ENCODE measurements at places on chromosomes 1 and 21.

GRCh38 chr1:150210091-150210490, 25.8 kb downstream of the ANP32E start:
- DNase-seq, result no peak

GRCh38 chr1:168921629-168922028, 184.9 kb upstream of the ATP1B1 start:
- no peak for DNase-seq

DNA sequence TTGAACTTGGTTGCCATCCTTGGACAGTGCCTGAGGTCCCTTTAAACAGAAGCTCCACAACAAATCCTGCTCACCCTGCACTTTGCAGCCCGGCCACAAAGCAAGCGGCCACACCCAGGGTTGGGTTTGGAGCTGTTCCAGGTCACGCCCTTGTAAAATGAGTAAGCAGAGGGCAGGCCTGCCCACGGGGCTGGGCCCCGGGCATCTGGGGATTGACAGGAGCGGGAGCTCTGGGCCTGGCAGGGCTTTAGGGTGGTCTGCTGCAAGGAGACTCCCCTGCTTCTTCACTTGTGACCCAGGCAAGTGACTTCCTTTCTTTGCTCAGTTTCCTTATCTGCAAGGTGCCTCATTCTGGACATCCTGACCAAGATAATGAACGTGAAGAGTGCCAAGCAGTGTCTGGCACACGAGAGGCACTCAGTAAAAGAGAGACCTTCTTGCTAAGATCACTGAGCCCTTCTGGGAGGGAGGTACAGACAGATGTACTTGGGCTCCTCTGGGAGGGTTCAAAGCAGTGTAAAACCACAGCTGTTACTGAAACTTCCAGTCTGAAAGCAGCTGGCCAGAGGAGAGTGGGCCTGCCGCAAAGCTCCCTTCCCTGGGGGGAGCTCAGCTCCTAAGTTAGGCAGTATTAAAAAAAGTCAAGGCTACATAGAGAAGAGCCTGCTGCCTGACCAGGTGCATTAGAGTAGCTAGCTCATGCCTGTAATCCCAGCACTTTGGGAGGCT, 2.6 kb downstream of the E2F2 start:
- peak; percentile 7 for DNase-seq

- DNase-seq, result no peak
These were observed 55.3 kb downstream of the APP start for GRCh38 chr21:26115305-26115704.

DNA sequence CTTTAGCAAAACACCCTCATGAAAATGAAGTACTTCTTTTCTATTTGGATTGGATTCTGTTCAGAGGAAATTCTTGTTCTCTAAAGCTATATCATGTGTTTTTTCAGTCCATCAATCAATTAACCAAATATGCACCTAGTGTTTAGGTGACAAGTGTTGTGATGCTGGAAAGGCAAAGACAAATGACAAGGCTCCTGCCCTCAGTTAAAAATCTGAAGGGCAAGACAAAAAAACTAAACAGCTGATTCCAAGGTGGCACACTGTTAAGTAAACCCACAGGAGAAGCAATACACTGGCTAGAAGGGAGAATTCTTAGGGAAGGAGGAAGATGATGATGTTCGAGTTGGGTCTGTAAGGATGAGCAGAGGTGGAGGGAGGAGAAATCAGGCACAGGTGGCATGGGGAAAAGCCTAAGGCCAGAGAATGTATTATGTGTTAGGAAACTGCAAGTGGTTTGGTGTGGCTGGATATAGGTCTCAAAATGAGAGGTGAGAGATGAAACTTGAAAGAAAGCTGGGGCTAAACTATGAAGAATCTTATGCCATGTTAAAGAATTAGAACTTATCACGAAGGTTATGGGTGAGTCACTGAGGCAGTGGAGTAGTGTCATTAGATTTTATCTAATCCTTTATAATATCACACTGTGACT, 51.8 kb upstream of the GFI1 start:
- DNase-seq, result no peak

- no peak for DNase-seq
These were observed 478 bp downstream of the RIT1 start for GRCh38 chr1:155910621-155911121.

GRCh38 chr1:119099775-119100174, 40.7 kb downstream of the WARS2 start:
- no peak for DNase-seq

DNA sequence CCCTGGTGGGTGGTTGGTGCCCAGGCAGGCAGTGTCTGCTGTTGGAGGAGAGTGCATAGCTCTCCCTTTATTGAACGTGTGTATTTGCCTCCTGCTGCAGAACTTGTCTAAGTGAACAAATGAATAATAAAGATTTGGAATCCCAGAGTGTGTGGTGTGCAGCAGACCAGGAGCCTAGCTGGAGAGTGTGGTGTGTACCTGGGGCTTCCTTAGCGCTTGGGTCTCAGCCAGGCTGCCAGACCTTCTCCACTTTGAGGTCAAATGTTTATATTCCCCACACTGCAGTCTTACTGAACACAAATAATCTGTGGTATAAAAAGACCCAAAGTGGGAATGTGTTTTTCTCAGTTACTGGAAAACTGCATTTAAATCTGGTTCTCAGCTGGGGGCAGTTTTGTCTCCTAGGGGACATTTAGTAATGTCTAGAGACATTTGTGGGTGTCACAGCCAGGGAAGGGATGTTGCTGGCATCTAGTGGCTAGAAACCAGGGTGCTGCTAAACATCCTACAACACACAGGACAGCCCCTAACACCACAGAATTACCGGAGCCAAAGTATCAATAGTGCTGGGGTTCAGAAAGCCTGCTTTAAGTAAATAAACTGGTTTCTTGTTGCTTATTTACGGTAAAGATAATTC, 23.6 kb downstream of the SLC37A1 start:
- no peak for DNase-seq

DNA sequence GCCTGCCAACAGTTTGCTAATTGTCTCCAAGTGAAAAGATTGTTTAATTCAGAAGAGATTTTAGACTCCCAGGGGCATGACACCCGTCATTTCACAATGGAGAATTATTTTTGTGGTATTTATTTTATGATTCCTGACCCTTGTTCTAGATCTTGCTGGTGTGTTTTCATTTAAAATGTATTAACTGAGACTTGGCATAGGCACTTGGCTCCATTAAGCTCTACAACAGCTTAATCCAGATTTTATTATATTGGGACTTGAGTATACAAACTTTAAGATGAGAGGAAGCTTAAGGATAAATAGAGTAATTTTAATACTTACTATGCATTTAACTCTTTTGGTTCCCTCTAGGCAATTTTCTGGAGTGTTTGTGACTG, 101.3 kb upstream of the KCNE2 start:
- no peak for DNase-seq

DNA sequence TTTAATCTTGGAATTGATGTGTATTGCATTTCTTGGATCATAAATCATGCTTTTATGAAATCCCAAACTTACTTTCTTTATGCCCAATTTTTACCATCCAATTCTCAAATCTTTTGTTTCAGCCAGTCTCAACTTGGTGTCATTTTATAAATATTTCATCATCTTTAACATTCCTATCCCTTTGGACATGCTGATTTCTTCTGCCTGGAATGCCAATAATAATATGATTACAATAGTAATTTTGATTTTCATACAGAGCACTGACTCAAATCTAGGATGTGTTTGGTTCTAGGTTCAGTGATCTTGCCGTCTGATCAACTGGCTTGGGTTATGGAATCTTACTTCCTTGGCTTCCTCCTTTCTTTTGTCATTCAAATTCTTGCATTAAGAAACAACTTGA, 12.8 kb downstream of the RRP15 start:
- no peak for DNase-seq

GRCh38 chr1:197197430-197197997, 51.0 kb upstream of the ASPM start:
- DNase-seq, result no peak

- no peak for DNase-seq
These were observed 88.1 kb downstream of the DMRTB1 start for GRCh38 chr1:53547231-53547790.

DNA sequence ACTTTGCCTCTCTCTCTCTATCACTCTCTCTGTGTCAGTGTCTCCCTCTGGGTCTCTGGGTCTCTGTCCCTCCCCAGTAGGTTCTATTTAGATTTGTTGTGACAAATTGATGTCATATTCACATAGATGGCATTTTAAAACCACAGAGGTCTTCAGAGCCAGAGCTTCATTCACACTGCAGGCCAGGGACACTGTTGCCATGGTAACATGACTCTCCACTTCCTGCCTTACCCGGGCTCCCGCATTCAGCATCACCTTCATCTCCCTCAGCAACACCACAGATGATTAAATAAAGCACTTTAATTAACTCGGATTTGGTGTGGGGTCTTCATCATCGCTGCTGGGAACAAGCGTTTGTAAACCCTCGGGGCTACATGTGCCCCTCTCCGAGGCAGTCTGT, 132.6 kb downstream of the ETS2 start:
- no peak for DNase-seq

- no peak for DNase-seq
These were observed 77.7 kb downstream of the ST6GALNAC5 start for GRCh38 chr1:76944942-76945341.

DNA sequence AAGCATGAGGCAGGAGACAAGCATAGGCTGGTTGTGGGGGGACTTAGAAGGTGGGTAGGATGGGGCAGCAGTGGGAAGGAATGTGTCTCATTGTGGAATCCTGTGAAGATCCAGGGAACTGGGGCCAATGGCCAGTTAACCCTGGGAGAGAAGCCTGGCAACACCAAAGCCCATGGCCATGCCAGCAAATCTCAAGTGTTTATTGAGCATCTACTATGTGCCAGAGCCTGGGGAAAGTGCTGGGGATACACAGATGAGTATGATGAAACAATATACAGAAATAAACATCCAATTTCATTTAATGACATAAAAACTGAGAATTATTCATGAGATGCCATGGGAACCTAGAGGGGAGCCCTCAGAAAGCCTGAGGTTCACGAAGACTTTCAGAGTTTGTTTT, 17.4 kb downstream of the LGR6 start:
- no peak for DNase-seq

- no peak for DNase-seq
These were observed 36.8 kb downstream of the BACE2 start for GRCh38 chr21:41204736-41205135.

DNA sequence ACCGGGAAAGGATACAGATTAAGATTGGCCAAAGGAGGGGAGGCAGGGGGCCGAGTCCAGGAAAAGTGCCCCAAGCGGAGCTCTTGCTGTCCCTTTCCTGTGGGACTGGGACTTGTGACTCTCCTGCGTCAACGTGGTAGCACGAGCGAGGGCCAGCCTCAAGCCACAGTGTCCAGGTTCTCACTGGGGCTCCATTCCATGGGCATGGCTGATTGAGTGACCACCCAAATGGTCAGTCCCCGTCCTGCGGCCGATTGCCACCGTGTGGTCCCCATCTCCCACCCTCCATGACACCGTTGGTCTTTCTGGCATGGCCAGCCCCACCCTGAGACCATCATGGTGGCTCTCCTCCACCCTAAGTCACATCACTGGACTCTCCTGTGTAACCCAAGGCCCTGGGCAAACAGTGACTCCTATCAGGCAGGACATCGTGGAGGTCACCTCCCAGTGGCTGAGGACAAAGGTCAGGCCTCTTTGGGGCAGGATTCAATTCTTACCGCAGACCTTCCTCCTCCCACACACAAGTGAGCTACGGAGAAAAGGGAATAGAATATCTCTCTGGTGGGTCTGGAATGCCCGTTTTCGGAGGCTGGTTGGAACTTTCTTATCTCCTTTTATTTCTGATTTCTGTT, 8.9 kb upstream of the C1orf174 start:
- no peak for DNase-seq

- DNase-seq, result no peak
These were observed 114.4 kb downstream of the CAMTA1 start for GRCh38 chr1:6899621-6900020.

DNA sequence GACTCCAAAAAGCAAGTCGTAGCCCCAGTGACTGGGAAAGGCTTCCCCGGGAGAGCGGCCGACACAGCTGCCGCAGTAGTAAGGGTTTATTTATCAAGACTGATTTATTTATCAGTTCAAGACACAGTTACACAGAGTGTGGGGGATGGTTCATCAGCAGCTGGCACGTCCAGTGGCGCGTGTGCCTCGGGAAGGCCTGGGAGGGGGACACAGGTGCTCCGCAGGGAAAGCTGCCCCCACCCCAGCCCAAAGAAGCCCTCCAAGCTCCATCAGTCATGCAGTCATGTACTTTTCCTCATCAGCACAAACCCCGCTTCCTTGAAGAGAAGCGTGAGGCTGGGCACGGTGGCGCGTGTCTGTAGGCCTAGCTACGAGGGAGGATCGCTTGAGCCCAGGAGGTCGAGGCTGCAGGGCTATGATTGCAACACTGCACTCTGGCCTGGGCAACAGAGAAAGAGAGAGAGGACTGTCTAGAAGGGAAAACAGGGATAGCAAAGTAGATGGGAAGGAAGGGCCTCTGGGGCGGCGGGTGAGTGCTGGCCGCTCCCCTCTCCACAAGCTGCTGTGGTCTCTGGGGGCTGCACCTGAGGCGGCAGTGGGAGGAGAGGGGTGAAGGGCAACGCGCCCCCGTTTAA, 53.2 kb downstream of the PRKCZ start:
- DNase-seq, result no peak

- DNase-seq, result no peak
These were observed 21.9 kb downstream of the IGFN1 start for GRCh38 chr1:201212461-201213055.

DNA sequence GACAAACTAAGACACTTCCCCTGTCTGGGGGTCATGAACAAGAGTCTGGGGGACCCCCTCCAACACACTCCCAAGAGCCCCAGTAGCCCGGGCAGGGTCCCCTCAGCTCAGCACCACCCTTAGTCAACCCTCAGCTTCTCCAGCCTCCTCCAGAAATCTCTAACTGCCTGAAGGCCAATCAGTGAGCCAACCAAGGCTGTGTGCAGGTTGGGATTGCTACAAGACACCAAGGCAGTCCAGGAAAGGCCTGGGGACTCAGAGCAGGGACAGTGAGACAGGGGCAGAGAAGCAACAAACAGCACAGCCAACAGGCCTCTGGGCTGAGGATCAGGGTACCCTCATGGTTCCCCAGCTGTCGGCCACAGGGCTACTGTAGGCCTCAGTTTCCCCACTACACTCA, 13.3 kb downstream of the SMIM12 start:
- no peak for DNase-seq

DNA sequence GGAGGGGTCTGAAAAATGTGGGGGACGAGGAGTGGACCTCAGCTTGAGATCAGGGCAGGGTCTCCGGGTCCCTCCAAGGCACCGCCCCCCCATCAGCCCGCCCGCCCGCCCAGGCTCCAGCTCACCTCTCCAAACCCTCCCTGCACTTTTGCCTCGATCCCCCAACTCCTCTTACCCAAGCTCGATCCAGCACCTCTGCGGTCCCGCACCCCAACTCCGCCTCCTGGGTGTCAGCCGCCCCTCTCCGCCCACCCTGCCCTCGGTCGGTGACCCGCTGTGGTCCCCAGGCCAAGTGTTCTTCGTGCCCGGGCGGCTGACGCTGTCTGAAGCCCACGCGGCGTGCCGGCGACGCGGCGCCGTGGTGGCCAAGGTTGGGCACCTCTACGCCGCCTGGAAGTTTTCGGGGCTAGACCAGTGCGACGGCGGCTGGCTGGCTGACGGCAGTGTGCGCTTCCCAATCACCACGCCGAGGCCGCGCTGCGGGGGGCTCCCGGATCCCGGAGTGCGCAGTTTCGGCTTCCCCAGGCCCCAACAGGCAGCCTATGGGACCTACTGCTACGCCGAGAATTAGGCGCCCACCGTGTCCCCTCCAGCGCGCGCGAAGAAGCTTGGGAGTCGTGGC, 5.7 kb downstream of the HAPLN2 start:
- DNase-seq, result no peak

Measured in activated naive CD4-positive, alpha-beta T cell (primary cell).